ENCODE measurements at places on chromosomes 2 and 18. TPM values are rescaled to one million over a fixed set of nuclear protein-coding genes. Genes with fewer than 3 reads are reported as not detected.

Gene TMEM37
- polyA plus RNA-seq = 11.1 TPM

Gene FEV
- polyA plus RNA-seq = 0.58 TPM

Gene DHRS9
- polyA plus RNA-seq = 3.0 TPM

- DNase-seq = peak; percentile 94
These were observed 42.4 kb downstream of the LRRFIP1 start for GRCh38 chr2:237669628-237670392.

DNA sequence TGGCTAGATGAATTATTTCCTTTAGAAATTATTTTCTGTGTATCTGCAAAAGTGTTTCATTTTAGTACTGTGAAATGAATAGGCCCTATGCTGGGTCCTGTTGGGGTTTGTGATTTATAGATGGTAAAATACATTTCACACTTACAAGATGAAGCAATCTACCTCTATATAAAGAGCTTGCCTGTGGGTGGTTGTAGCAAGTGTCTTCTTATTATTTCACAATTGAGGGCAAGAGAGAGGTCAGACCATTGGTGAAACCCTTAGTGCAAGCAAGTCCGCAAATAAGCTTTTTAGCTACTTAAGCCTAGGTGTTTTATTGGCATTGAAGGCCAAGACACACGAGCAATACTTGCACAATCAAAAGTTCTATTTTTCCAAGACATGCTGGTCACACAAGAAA, 153.1 kb downstream of the FMNL2 start:
- DNase-seq = no peak

GRCh38 chr2:241018051-241018891, 19.9 kb downstream of the SNED1 start:
- DNase-seq = no peak

GRCh38 chr2:204343685-204344084, 201.6 kb upstream of the PARD3B start:
- DNase-seq = no peak

- DNase-seq = no peak
These were observed 1389.4 kb downstream of the SUCLG1 start for GRCh38 chr2:83069724-83070123.

- no peak for DNase-seq
These were observed 96.4 kb upstream of the ATL2 start for GRCh38 chr2:38473333-38474005.

DNA sequence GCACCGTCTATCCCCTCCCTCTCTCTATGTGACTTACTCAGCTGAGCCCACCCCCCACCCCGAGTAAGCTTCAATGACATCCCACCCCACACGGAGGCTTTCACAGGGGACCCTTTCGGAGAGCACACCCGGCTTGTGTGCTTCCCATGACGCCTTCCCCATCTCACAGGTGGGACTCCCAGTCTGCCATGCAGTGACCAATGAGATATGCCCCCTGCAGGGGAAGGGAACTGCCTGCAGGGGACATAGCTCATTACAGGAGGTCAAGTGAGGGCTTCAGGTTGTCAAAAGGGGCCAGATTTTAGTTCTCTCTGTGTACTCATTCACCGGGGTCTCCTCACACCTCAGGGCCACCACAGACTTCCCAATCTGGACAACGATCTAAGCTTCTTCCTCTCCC, 112.6 kb downstream of the GAREM1 start:
- no peak for DNase-seq

GRCh38 chr2:16717477-16717876, 51.8 kb upstream of the CYRIA start:
- no peak for DNase-seq

GRCh38 chr18:63078471-63078870, 241.1 kb downstream of the BCL2 start:
- no peak for DNase-seq

GRCh38 chr2:64609227-64609941, 44.3 kb downstream of the SERTAD2 start:
- peak; percentile 69 for DNase-seq

- DNase-seq = no peak
These were observed 16.4 kb upstream of the ABCB11 start for GRCh38 chr2:169047256-169048250.

DNA sequence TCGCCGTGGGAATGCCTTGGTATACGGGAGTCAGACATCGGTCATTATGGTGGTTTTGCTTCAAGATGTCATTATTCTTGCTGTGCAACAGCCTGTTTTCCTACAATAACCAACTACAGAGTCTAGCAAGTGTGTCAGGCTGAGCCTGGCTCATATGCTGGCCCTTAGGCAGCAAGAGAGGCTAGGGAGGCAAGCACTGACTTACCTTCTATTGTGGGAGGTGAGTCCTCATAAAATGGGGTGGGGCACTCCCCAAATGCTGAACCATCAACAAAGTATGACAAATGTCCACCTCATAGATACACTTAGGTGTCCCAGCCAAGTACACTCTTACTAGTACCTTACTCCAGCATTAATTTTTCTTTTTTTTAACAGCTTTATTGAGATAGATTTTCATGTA, 77.0 kb upstream of the ATL2 start:
- DNase-seq = no peak

DNA sequence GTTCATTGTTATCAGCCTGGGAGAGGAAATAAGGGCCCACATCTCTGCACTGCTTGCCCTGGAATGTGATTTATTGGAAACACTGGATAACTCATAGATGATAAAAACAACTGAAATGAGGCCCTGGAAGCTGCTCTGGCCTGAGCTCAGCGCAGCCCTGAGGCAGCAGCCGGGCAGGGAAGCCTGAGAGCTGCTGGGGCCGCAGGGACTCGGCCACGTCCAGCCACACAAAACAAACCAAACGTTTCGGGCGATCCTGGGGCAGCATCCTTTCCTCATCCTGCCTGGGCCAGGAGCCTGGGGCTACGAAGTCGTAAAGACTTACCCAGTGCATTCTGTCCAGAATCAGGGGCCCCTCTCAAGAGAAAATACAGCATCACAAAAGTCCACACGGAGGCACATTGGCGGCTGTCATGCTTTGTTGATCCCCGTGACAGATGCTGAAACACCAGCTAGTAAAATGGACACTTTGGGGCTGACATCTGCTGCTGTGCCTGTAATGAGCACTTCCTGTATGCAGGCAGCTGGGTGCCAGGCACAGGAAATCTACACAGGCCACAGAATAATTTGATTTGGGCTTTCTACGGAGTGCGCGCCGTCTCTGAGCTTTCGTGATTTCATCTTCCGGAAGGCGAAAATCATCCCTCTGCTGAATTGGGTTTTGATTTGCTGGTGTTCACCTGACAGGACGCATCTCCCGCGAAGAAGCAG, 250.6 kb downstream of the EIPR1 start:
- no peak for DNase-seq
